ENCODE measurements at places on chromosomes 6 and 20. TPM values are rescaled to one million over a fixed set of nuclear protein-coding genes. Genes with fewer than 3 reads are reported as not detected.

LY6G5C gene
- 2.0 TPM for total RNA-seq

EDN1 gene
- 20.3 TPM for total RNA-seq

DNA sequence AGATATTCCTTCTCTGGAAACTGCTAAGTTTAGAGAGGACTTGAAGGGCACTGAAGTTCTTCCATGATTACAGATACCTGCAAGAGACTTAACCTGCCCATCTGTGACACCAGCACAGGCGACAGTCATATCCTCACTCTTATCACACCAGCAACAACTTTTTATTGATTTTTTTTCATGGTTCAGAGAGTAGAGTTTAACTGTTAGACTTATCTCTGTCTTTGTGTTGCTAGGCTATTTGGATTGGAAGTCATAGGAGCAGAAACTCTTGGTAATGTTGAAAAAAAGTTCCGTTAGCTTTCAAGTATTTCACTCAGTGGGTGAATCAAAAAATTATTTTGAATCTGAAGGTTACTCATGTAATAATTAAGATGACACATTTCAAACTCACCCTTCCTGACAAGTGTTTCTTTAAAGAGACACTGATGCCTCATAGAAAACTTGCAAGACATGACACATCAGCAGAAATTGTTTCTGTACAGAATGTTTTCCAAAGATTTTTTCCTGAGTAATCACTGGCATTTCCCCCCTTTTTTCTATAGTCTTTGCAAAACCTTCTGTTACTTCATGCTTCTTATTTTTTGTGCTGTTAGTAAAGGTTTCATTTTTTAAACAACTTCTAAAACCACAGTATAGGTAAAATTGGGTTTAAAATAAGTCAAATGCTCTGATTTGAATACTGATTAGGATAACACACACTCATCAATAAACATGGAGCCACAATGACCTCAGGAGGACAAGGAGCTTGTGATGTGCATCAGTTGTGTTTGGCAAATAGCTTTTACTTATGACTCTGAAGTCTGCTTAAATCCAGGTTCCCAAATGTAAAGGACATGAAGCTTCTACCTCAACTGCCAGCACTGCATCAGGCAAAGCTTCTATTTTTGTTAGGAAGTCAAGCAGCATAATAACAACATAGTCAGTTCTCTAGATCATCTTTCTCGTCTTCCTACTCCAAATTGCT, 252.9 kb upstream of the MAN1A1 start:
- no peak for DNase-seq

- no peak for DNase-seq
These were observed 81.3 kb upstream of the CD93 start for GRCh38 chr20:23167431-23167830.

MAFB gene
- total RNA-seq, result 104 TPM

DNA sequence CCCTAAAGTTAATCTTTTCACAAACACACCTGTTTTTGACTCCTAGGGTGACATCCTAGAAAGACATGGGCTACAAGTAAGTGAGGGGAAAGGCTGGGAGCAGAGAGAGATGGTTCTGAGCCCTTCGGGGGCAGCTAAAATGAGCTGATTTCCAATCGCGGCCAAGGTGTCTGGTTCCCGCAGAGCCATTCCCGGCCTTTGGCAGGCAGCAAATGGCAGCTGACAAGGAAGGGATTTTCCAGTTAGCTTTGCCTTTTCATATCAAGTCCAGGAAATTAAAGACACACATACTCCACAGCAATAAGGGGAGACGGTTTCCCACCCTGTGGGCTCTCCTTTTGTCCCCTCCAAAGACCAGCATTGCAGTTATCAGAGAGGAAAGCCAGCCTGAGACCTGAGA, 228.5 kb downstream of the ZMYND8 start:
- DNase-seq, result no peak

DNA sequence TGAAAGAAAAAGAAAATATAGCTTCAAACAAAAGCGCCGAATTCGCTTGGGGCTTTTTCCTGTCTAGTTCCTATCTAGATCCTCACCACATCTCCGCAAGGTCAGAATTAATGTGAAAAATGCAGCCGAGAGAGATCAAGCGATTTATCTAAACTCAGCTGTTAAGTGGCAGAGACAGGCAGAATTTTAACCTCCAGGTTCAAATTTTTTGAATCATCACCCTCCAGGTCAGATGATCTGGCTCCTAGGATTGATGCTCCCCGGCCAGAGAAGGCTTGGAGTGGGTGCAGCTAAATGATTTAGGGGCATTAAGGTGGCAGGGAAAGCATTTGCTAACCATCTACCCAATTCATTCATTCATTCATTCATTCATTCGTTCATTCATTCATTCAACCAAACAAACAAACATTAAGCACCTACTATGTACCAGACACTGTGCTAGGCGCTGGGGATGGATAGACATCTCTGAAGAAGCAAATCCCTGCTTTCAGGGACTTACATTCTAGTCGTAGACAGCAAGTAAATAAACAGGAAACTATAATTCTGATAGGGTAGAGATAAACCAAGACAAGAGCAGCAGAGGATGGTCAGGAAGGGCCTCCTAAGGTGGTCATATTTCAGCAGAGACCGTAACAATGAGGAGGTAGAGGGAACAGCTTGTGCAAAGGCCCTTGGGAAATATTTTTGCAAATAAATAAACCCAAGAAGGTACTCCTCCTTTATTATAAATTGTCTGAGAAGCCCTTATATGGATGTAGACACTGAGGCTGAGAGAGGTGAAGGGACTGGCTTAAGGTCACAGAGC, 672 bp upstream of the UBE2V1 start:
- no peak for DNase-seq

- peak; percentile 53 for DNase-seq
These were observed 211.4 kb upstream of the ECI2 start for GRCh38 chr6:4346659-4347333.

FABP7 gene
- 1.2 TPM for total RNA-seq

SNPH gene
- 2.7 TPM for total RNA-seq

DNA sequence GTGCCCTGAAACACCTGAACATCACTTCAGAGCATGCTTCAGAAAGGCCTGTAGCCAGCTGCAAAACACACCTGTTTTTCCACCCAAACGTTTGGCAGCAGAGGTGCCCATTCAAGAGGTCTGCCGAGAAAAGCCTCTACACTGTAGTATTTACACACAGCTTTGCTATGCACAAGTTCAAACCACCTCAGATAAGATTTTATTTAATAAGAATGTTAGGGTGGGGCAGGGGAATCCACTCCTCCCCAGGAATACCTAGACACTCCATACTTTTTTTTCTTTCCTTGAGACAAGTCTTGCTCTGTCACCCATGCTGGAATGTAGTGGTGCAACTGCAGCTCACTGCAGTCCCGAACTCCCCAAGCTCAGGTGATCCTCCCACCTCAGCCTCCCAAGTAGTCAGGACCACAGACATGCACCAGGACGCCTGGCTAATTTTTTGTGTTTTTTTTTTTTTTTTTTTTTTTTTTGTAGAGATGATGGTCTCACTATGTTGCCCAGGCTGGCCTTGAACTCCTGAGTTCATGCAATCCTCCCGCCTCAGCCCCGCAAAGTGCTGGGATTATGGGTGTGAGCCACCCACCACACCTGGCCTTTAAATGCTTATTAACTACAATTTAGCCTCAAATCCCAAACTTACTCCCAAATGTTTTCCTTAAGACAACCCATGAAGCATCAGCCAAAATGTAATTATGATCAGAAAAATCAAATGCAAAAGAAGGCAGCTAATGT, 9.7 kb downstream of the MRPL14 start:
- DNase-seq, result no peak

SLC44A4 gene
- 10.6 TPM for total RNA-seq

- no peak for DNase-seq
These were observed 44.6 kb downstream of the RIN2 start for GRCh38 chr20:19802492-19803158.

MAPK14 gene
- 40.1 TPM for total RNA-seq

GRCh38 chr20:58555078-58555765, 40.0 kb upstream of the APCDD1L start:
- no peak for DNase-seq

VGLL2 gene
- 3.0 TPM for total RNA-seq

DNA sequence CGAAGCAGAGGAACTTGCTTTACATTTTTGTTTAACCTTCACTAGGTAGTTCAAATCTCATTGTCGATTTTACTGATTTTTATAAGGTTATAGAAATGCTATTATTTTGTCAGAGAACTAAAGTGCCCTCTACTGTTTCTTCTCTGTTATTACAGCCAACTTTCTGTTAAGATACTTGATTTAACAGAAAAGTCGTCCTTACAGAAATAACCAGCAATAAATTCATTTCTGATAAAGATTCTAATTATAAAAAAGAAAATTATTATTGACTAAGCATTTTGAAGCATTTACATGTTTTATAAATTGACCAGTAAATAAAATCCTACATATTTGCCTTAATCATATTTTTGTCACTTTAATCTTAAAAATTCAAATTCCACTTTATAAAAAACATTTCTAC, 60.8 kb downstream of the OGFRL1 start:
- no peak for DNase-seq

DNA sequence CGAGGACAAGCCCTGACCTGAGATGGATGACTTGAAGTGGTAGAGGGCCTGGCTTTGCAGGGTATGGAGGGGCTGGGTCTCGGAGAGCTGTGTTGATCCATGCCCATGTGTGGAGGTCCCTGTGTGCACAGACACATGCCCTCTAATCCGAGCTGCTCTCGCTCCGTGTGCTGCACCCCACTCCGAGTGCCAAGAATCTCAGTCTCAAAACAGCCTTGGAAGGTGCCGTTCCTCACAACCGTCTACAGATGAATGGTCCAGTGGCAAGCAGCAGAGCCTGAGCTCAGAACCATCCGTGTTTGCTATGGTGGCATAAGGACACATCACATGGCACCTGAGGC, 92.4 kb downstream of the RAMACL start:
- DNase-seq, result no peak

GRCh38 chr6:68951270-68951669, 316.2 kb downstream of the ADGRB3 start:
- no peak for DNase-seq

- no peak for DNase-seq
These were observed 1.2 kb downstream of the GFRA4 start for GRCh38 chr20:3661814-3662665.

- no peak for DNase-seq
These were observed 708.3 kb downstream of the HDGFL1 start for GRCh38 chr6:23277521-23278179.

ZBP1 gene
- total RNA-seq, result not detected
